ENCODE measurements at places on chromosomes 2 and 18. TPM values are rescaled to one million over a fixed set of nuclear protein-coding genes. Genes with fewer than 3 reads are reported as not detected.

The PSMD14 gene
- total RNA-seq: 46.4 TPM

- DNase-seq: no peak
Measured at GRCh38 chr2:121865914-121866313, 110.5 kb downstream of the TSN start.

DNA sequence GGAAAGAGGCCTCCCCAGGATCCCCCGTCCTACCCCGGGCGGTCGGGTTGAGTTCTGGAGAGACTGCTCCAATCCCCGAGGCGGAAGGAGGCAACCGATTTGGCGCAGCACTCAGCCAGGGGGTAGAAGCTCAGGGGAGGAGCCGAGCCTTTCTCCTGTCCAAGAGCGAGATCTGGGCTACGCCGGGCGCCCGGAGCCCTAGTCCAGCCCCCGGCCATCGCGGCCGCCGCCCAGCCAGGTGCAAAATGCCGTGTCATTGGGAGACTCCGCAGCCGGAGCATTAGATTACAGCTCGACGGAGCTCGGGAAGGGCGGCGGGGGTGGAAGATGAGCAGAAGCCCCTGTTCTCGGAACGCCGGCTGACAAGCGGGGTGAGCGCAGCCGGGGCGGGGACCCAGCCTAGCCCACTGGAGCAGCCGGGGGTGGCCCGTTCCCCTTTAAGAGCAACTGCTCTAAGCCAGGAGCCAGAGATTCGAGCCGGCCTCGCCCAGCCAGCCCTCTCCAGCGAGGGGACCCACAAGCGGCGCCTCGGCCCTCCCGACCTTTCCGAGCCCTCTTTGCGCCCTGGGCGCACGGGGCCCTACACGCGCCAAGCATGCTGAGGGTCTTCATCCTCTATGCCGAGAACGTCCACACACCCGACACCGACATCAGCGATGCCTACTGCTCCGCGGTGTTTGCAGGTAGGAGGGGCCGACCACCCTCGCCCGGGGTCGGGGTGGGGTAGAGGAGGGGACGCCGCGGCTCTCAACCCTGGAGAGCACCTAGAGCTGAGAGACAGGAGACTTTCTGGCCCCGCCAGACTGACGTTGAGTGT, at the start of gene DYSF:
TSS of gene DYSF (plus strand) at position 158 of the 817 bp plus-strand sequence.
- DNase-seq: peak; percentile 78

GRCh38 chr2:120254178-120254577, 1.5 kb downstream of the RALB start:
- DNase-seq: peak; percentile 35

The PTCD3 gene
- 60.9 TPM for total RNA-seq

DNA sequence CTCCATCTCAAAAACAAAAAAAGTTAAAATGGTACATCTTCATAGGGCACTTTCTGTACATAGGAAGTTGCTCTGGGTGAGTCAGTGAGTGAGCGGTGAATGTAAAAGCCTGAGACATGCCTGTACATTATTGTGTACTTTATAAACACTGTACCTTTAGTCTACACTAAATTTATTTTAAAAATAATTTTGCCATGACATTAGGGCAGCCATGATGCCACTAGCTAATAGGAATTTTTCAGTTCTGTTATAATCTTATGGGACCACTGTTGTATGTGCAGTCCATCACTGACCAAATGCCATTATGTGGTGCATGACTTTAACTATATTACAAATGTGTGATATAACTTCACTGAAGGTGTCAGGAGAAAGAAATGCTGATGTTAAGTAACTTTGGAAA, 11.0 kb upstream of the TXNDC2 start:
- no peak for DNase-seq

DNA sequence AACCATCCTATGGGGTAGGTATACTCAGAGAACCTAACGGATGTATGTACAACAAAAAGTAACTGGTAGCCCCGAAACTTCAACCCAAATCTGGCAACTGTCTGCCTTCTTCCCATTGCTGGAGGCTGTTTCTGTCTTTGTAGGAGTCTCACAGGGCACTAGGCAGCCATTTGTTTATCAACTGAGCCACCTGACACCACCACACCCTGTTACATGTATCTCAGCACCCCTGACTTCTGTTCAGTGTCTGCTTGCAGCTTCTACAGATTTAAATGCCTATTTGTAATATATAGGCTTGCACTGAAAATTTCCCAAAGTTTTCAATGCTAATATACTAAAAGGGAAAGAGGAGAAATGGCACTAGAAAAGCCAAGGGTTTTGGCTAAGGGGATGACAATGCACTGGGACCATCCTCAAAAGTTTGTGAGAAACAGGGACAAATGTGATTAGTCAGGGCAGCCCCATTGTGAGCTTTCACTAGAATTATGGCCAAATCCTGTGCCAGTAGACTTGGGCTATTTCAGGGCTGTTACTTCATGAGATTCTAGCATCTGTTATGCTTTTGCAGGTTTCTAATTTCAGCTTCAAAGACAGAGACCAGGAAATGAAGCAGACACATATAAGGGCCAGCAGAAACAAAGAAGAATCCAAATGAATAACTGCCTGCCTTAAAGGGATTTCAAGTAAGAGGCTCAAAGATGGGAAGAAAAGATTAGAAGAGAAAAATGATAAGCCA, 103.3 kb downstream of the MYO5B start:
- DNase-seq: no peak

The ABCA12 gene
- under 0.01 TPM for total RNA-seq

GRCh38 chr2:9069543-9069942, 66.1 kb upstream of the MBOAT2 start:
- DNase-seq: no peak

DNA sequence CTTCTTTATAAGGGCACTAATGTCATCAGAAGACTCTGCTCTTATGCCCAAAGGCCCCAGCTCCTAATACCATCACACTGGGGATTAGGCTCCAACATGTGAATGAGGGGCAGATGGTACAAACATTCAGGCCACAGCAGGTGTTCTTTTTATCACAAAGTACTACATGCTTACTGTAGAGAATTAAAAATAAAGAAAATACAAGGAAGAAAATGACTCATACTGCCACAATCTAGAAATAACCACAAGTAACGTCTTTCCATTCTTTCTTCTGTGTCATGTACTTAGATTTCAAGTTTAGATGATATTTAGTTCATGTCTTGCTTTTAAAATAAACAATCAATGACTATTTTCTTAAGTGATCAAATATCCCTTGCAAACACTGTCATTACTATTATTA, 100.3 kb upstream of the NEDD4L start:
- DNase-seq: no peak

- DNase-seq: no peak
Measured at GRCh38 chr2:866009-866680, 84.5 kb upstream of the SNTG2 start.

- DNase-seq: no peak
Measured at GRCh38 chr2:33068261-33068660, 121.5 kb downstream of the LTBP1 start.

DNA sequence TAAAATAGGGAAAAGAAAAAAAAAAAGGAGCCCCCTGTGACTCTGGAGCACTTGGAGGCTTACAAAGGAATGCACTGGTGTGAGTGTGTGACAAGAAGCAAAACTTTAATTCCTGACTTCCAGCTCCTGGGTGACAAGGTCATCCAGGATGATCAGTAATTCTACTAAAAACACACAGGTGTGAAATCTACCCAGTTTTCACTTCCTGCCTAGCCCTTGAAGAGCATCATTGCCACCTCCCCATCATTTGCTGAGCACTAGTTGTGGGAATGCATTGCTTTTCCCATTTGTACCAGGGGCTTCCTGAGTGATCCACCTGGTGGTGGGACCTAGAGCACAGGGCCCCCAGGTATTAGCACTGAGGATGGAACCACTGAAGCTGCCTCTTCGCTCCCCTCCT, 139.7 kb upstream of the RIOK3 start:
- no peak for DNase-seq

The POMC gene
- 34.2 TPM for total RNA-seq

The DRC1 gene
- total RNA-seq: not detected

DNA sequence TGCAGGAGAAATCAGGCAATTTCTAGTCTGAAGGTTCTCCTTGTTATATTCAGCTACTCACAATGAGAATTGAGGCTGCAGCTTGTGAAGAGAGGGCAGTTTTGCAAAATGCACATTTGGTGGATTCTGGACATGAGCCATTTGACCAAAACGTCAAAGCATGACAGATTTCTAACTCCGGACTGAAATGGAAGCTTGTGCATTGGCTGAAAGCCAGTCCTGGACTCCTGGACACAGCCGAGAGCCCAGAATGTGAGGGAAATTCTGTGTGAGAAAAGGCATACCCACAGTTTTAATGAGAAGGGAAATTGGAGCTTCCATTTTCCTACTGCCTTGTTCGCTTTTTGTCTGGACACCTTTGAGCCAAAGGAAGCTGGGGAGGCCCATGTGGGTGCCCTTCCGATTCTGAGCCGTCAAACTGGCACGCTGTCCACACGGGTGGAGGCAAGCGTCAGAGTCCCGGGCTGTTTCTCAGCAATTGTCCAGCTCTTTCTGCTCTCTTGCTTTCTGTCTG, 23.7 kb upstream of the ROCK2 start:
- no peak for DNase-seq

The CENPA gene
- not detected for total RNA-seq

The TUBA3E gene
- total RNA-seq: not detected

- no peak for DNase-seq
Measured at GRCh38 chr18:26650310-26651268, 102.2 kb upstream of the KCTD1 start.

The PCARE gene
- not detected for total RNA-seq

- DNase-seq: no peak
Measured at GRCh38 chr18:28019425-28020108, 157.4 kb downstream of the CDH2 start.

- DNase-seq: no peak
Measured at GRCh38 chr2:42569883-42570282, 1.5 kb downstream of the MTA3 start.

DNA sequence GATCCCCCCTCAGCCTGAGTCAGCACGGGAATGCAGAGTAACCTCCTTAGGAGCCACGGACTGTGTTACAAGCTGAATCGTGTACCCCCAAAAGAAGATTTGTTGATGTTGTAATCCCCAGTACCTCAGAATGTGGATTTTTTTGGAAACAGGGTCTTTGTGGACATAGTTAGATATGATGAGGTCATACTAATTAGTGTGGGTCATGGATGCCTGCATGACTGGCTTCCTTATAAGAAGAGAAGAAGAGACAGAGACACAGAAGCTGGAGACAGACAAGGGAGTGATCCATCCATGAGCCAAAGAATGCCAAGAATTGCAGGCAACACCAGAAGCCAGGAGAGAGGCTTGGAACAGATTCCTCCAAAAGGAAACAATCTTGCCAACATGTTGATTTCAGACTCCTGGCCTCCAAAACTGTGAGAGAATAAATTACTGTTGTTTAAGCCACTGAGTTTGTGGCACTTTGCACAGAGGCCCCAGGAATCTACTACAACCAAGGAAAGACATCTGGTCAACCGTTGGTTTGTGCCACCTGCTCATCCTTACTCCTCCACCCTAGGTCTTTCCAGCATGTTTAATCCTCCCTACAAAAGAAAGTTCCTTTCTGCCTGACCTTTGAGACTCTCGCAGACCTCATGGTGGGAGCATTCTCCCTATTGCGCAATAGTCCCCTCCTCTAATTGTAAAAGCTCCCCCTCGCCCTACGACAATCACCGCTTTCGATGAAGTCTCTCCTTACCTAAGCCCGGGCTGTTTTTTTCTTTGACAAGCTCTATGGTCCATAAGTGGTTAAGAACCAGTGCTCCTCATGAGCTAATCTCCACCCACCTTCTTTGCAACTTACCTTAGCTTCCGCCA, 91.6 kb downstream of the DNER start:
- DNase-seq: no peak

The TNS1 gene
- 1,186 TPM for total RNA-seq

- DNase-seq: no peak
Measured at GRCh38 chr18:28768791-28769768, 592.1 kb upstream of the CDH2 start.

DNA sequence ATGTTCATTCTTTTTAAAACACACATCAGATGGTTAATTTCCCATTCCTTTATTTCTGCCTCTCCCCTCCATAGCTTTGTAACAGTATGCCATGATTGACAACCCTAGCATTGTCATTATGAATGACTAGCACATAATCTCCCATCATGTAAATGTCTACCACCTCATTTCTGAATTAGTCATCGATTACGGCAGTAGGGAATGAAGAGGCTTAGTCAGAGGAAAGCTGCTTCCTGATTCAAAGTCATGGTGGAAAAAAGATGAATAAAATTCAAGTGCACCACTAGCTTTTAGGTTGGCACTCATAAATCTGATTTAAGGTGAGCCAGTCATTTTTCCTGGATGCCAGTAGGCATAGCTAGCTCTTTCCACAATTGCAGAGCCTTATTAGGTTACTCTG, 19.1 kb upstream of the ACMSD start:
- DNase-seq: no peak
